AG10803 (cell line): ENCODE measurements at places on chromosomes 11 and 22.

- DNase-seq = no peak
Measured at GRCh38 chr11:85806016-85806415, 4.9 kb downstream of the SYTL2 start.

DNA sequence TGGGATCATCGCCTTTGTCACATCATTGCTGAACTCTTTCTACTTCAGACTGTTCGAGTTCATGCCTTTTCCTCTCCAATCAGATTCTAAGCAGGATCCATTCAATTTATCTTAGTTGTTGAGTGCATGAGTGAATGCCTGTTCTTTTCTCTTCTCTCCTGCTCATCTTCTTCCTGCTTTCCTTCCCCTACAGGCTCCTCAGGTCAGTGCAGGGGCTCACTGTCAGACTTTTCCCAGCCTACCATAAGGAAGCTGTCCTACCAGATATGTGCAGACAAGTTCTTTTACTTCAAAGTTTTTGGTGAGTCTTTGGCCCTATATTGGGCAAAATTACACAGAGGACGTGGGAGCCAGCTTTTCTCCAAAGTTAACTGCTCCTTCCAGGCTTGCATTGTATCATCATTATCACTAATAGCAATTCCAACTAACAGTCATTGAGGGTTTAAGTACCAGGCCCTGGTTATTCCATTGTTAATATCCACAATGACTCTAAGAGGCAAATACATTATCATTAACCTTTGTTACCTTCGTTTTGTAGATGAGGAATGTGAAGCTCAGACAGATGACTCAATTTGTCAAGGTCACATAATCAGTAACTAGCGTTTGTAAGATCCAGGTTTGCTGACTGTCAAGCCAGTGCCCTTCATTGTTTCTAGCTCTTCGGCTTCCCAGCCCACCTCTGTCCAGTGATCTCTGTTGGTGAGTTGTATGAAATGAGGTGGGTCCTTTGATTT, 30.4 kb downstream of the OR6Q1 start:
- peak; percentile 21 for DNase-seq

DNA sequence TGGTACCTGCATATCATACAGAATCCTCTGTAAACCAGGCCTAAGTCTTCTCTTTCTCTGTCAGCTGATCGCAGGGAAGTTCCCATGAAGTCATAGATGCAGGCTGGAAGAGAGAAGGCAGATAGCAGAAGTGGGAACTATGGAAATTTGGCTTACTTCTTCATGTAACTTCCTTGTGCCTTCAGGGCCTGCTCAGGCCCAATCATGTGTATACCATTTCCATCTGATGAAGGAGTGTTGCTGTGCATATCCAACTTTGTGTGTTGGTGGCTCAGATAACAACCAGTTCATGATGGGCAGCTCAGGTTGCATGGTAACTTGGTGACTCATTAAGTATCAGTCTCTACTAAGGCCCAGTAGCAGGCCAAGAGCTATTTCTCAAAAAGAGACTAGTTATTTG, 53.1 kb upstream of the CEP295 start:
- DNase-seq = no peak

GRCh38 chr22:41908411-41909309, 6.2 kb downstream of the SHISA8 start:
- DNase-seq = no peak

DNA sequence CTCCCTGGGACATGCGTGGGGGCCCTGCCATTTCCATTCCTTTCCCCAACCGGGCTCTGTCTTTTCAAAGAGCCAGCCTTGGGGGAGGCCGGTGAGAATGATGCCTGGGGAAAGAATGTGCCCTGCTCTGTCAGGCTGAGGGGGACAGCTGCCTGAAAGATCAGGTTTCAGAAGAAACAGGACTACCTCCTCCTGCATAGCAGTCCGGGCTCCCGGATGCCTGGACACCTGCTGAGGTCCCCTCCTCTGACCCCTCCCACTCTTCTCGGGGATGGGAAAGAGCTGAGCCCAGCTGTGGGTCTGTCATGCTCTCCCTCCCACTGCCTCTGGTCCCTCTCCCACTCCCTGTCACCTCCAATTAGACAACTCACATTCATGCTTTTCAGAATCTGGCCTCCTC, 41.8 kb upstream of the CDON start:
- DNase-seq = no peak

DNA sequence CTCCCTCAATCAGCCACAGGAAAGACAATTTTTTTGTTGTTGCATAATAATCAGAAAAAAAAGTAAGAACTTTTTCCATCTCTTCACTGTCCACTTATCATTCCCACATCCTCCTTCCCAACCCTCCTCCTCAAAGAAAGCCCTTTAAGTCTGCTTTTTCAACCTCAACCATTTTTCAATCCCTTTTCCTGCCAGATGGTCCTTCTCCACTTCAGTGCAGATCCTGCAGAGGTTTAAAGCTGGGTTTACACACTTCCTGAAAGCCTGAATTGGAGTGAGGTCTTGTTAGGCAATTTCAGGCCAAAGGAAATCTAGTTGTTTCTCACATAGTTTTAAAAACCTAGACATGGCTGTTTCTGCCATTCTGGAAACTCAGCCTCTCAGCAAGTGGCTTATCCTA, 78.3 kb downstream of the RPL27A start:
- peak; percentile 68 for DNase-seq

DNA sequence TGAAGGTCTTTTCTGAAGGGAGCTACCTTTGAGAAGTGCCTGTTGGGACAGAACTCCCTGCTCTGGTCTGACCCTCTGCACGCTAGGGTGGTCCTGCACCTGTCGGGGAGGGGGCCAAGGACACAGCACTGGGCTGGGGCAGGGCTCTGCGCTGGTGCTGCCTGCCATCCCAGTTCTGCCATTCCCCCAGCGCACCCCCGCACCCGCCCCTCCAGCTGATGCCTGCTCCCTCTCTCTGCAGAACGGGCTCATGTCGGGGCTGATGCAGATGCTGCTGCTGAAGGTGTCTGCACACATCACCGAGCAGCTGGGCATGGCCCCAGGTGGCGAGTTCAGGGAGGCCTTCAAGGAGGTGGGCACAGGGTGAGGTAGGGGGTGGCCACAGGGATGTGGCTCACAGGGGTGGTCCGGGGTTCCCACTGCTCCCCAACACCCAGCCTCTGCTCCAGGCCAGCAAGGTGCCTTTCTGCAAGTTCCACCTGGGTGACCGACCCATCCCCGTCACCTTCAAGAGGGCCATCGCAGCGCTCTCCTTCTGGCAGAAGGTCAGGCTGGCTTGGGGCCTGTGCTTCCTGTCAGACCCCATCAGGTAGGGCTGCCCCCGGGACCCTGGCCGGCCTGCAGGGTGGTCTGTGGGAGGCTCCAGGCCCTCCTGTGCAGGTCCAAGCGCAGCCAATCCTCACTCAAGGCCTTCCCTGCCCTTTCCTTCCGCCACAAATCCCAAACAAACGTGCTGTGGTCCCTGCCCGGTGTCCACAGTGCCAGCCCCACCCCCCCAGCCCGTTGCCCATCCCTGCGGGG, 3.6 kb upstream of the SELENOO start:
- DNase-seq = no peak

- no peak for DNase-seq
Measured at GRCh38 chr11:115886422-115886733, 382.2 kb upstream of the CADM1 start.

DNA sequence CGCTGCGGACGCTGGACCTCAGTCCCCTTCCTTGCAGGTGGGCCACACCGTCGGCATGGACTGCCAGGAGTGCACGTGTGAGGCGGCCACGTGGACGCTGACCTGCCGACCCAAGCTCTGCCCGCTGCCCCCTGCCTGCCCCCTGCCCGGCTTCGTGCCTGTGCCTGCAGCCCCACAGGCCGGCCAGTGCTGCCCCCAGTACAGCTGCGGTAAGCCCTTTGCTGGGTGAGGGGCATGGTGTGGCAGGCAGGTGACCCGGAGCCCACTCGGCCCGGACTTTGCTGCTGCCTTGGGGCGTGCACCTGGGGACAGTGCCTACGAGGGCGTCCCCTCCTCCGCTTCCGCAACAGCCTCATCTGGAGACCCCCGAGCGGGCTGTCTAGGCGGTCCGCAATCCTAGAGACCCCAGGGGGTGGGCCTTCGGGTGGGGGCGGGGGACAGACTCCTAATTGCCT, 25.4 kb upstream of the MUC5B start:
- no peak for DNase-seq

DNA sequence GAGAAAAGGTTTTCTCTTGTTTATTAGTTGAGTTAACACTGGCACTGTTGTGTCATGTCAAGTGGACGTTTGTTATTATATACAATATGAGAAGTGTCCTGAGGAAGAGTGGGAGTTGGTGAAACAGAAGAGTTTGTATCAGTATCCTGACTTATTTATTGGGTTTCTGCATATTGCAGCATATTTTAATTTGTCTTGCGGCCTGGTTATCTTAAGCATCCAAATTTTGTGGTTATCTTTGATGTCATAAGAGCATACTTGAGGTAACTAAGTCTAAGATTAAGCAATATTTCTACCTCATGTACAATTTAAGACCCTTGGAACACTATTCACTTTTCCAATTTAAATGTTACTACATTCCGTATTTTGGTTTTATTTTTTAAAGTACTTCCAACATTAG, 103.5 kb downstream of the DDX10 start:
- DNase-seq = peak; percentile 36

- DNase-seq = no peak
Measured at GRCh38 chr11:33310720-33311500, 53.7 kb downstream of the HIPK3 start.

- no peak for DNase-seq
Measured at GRCh38 chr11:20015529-20016427, 144.5 kb downstream of the DBX1 start.

DNA sequence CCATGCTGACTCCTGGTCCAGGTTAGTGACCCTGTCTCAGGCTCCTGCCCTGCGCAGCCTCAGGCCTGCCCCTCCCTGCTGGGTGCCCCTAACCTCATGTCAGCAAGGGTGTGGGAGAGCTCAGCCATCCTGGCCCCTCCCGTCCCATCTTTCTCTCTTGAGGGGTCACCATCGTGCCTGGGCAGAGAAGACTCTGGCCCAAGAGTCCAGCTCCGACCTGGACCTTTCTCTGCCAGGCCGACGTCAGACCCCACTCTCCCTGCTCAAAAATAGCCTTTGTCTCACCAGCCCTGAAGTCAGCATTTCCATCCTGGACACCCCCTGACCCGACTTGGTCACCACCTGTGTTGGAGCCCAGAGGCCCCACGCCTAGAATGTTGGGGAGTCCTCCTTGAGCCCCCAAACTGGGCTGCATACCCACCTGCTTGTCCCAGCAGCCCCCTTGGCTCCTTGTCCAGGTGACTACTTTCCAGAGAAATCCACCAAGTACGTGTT, 4.9 kb downstream of the SCGB1C1 start:
- no peak for DNase-seq

- no peak for DNase-seq
Measured at GRCh38 chr22:20395181-20395906, 1.4 kb downstream of the ZNF74 start.

GRCh38 chr11:80284946-80285785, 844.3 kb upstream of the TENM4 start:
- DNase-seq = peak; percentile 5

DNA sequence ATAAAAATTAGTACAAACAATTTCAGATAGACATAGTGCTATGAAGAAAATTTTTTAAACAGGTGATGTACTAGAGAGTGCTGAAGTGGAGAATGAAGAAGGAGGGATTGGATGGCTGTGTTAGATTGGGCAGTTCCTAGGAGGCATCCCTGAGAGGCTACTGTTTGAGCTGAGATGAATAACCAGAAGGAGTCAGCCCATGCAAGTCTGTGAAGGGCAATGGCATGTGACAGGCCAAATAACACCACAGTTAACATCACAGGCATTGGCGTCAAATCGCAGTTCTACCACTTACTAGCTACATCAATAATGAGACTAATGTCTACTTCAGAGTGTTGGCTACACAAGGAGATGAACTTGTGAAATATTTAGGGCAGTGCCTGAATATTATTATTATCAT, 35.4 kb downstream of the HORMAD2 start:
- no peak for DNase-seq

DNA sequence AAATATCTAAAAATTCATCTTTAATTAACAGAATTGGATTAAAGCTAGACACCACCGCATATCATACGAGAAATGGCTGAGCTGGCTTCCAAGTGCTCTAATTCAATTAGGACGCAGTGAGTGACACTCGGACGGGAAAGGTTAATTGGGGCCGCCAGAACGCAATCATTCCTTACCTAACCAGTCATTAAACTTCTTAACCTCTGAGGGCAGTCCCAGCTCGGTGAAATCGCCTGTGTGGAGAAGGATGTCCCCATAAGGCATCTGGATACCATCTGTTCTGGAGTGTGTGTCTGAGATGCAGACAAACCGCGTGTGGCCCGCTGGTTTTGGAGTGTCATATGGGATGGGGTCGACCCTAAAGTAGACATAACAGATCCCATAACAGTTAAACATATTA, 50.3 kb downstream of the MPPED2 start:
- peak; percentile 1 for DNase-seq

DNA sequence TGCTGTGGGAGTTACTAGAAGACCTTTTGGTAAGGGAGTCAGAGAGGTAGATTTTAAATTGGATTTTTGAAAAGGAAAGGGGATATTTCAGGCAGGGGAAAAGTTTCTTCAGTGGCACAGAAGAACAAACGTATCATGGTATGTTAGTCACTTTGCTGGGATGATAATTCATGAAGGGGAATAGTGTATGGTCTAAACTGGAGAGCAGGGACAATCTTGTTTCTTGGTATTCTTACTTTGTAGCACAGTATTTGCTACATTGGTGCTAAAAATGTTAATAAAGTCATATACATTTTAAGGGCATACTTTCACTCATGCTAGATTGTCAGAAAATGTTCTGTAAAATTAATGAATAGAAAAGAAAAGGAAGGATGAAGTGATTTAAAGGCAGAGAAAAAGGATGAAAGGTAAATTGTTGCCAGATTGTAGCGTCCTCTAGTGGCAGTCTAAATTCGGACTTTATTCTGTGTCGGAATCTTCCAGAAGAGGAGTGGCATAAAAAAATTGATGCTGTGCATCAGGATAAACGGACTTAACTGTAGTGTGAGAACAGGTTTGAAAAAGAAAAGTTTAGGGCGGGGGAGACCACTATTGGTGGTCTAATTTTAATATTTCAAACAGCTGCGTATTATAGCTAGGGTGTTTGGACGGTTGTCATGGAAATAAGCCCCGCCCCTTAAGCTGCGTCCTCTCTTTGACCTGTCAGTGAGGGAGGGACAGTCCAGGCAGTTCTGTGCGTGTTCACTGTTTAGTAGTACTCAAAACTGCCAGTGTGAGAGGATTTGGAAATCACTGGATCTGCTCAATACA, at the start of gene BCO2:
BCO2 (plus strand) TSS at position 724 of the 810 bp plus-strand sequence. CDS start 90 bp downstream, outside the sequence.
- DNase-seq = peak; percentile 67

GRCh38 chr11:76151556-76152085, 54.7 kb downstream of the WNT11 start:
- DNase-seq = no peak

DNA sequence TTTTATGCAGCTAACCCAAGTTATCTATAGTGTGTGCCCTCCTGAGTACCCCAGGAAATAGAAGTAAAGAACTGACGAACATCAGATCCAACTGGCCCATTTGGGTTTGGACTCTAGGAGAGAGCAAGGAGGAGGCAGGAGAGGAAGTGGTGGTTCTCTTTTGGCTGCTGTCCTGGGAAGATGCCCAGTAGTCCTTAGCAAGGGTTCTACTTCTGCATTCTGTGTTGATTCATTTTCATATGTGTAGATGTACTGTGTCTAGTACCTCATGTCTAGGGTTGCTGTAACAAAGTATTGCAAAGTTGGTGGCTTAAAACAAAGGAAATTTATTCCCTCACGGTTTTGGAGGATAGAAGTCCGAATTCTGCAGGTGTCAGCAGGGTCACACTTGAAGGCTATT, 6.6 kb upstream of the MMP27 start:
- no peak for DNase-seq
